PC-9 (cell line): ENCODE measurements at places on chromosomes 12 and 14.

- peak; percentile 26 for DNase-seq
Observed at GRCh38 chr12:80778005-80778541, 61.4 kb downstream of the MYF5 start.

GRCh38 chr14:74915826-74916225 lies 7.2 kb downstream of the RPS6KL1 start:
- no peak for DNase-seq

DNA sequence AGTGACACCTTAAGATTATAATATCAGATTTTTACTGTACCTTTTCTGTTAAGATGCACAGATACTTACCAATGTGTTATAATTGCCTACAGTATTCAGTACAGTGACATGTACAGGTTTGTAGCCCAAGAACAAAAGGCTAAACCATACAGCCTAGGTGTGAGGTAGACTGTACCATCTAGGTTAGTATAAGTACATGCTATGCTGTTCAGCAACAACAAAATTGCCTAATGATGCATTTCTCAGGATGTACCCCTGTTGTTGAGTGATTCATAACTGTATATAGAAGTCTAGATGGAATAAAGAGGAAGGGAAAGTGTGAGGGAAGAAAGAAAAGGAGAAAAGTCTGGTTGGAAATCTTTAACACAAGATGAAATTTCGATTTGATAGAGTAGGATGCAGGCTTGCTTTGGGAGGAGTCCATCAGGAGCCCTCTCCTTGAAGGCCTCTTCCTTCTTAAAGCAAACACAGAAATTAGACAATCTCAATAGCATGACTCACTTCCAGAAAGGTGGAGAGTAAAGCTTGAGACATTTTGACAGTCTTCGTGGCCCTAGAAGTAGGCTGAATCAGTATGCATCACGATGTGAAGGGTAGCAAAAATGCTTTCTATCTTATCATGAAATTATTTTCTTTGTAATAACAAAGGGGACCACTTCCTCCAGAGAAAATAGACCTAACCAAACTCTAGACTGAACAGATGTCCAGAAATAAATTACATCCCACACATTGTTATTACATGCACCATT lies 191.5 kb downstream of the SYT1 start:
- DNase-seq, result no peak

DNA sequence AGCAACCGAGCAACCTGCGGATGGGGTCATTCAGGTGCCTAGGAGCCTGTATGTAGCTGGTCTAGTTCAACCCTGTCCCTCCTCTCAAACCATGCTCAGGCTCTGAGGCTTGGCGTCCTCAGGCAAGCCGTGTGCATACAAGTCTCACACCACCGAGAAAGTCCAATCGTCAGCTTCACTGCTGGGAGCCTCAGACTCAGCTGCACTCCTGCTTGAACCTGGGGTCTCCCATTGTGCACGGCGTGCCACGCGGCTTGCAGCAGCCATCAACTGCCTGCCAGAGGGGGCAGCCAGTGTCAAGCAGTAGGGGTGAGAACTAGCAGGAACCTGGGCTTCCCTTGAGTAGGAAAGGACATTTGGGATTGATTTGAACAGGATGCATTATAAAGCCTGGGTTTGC lies 1064.6 kb downstream of the BCL11B start:
- no peak for DNase-seq

DNA sequence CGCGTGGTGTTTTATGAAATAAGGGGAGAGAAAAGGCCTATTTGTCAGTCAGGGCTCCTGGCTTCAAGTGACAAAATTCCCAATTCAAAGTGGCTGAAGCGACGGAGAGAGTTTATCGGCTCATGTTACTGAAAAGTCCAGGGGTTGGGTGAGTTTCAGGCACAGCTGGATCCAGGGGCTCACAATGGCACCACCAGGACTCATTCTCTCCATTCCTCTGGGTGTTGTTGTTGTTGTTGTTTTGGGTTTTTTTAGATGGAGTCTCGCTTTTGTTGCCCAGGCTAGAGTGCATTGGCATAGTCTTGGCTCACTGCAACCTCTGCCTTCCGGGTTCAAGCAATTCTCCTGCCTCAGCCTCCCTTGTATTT lies 119.4 kb downstream of the SCARB1 start:
- DNase-seq, result no peak
